ENCODE measurements at places on chromosomes 4 and X.

- no peak for DNase-seq
Observed at GRCh38 chr4:172758586-172759340, 409.8 kb upstream of the GALNT7 start.

DNA sequence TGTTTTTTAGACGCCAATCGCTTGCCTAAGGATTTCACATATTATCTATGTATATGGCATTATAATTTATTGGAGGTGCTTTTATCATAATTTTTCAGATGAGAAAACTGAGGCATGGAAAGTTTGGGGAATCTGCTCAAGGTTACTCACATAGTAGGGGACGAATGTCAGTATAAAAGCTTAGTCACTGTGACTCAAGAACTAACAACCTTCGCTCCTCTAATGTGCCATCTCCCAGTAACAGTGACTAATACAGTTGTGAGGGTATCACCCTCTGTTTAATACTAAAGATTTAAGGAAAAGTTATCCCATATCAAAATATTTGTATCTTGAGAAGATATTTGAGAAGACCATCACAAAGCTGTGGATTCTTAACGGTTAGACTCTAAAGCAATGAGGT, 353.1 kb upstream of the SPOCK3 start:
- no peak for DNase-seq

- DNase-seq, result no peak
Observed at GRCh38 chr4:158208963-158209640, 1.2 kb upstream of the TMEM144 start.

GRCh38 chr4:102036016-102036415, 245.5 kb downstream of the BANK1 start:
- no peak for DNase-seq

DNA sequence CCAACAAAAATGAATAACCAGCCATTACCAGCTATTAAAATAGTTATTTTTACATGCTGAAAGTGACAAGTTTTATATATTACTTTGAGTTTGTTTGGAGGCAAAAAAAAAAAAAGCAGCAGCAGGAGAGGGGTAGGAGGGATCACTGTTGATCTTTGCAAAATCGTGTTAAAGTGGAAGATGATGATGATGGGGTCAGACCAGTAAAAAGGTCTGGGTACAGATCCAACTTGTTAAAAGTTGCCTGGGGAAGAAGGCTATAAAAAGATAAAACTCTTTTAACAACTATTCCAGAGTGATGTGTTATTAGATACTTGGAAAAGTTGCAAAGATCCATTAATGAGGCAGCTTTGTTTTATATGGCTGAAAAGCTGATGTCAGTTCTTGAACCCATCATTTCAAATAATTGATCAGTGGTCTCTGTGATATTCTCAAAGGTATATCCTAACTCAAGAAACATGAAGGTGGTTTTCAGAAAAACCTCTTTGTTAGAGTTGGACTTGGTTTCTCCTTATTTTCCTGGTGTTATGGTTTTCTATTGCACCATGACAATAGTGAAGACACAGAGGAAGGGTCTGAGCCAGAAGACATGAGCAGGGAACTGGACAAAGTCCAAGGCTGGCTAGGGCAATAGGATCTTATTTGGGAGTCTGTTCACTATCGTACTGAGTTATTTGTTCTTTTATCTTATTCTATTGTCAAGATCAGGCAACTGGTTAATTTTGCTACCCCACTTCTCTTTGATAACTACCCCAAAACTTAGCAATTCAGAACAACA, 44.8 kb downstream of the EDNRA start:
- no peak for DNase-seq

DNA sequence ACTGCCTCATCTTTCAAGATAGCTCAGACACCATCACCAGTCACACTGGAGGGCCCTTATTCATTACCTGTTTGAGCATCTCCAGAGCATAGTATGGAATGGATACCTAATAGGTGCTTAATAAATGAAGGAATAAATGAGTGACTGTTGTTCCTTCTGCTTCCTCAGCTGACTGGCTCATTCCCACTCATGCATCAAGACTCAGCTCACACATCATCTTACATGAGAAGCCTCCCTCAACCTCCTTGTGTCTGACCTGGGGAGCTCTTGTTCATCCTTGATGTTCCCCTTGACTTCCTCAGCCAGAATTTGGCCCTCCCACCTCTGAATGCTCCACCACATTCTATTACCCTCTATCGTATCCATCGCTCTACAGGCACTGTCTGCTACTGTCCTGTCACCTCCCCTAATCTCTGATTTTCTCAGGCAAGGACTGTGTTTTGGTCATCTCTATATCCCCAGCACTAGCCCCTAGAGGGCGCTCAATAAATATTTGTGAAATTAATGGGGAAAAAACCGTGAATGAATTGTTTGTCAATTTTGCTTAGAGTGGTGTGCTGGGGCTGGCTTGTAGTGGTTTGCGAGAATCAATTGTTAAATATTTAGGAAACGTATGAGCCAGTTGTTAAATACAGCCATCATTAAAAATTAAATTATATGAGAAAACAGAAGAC, 88.3 kb downstream of the NHSL2 start:
- no peak for DNase-seq

- no peak for DNase-seq
Observed at GRCh38 chr4:169398316-169398715, 127.6 kb upstream of the SH3RF1 start.

GRCh38 chr4:17623451-17624001, 9.1 kb downstream of the MED28 start:
- no peak for DNase-seq

DNA sequence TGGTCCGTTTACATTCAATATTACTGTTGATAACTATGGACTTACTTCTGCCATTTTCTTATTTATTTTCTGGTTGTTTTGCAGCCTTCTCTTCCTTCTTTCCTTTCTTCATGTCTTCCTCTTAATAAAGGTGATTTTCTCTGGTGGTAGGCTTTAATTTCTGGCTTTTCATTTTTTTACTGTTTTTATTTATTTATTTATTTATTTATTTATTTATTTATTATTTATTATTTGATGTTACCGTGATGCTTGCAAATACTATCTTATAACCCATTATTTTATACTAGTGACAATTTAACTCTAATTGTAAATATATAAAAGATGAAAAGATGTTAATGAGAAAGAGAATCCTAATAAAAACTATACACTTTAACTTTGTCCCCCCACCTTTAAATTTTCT, 112.8 kb downstream of the SPIN3 start:
- DNase-seq, result no peak

DNA sequence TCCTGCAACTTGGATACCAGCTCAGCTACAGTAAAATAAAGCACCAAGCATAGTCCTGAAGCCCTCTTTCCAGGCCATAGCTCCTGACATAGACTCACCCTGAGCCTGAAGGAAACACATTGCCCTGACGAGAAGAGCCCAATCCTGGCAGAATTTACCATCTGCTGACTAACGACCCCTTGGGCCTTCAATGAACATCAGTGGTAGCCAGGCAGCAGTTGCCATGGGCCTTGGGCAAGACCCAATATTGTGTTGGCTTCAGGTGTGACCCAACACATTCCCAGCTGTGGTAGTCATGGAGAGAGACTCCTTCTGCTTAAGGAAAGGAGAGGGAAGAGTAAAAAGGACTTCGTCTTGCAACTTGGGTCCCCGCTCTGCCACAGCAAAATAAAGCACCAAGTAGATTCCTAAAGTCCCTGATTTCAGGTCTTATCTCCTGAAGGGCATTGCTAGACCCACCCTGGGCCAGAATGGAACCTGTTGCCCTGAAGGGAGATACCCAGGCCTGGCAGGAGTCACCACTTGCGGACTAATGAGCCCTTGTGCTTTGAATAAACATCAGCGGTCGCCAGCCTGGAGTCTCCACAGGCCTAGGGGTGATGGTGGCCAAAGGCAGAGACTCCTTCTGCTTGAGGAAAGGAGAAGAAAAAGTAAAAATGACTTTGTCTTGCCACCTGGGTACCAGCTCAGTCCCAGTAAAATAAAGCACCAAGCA, 902.6 kb downstream of the C4orf33 start:
- DNase-seq, result no peak

GRCh38 chr4:28921886-28922285, 1798.3 kb upstream of the PCDH7 start:
- no peak for DNase-seq

DNA sequence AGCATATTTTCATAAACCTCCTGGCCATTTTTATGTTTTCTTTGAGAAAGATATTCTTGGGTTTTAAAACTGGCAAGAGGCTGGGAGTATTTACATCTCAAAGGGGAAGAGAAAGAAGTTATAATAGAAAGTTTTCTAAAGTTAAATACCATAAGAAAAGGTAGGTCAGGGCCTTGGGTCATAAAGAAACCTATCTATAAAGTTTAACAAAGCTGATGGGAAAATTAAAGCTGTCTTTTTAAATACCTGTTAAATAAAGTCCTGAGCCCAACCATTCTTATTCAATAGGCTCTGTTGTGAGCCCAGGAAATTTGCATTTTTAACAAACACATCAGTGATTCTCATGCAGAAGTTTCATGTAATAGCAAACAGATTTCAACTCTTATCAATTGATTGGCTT, 451.8 kb upstream of the INTU start:
- DNase-seq, result no peak

- DNase-seq, result no peak
Observed at GRCh38 chr4:19774690-19775256, 476.9 kb upstream of the SLIT2 start.

DNA sequence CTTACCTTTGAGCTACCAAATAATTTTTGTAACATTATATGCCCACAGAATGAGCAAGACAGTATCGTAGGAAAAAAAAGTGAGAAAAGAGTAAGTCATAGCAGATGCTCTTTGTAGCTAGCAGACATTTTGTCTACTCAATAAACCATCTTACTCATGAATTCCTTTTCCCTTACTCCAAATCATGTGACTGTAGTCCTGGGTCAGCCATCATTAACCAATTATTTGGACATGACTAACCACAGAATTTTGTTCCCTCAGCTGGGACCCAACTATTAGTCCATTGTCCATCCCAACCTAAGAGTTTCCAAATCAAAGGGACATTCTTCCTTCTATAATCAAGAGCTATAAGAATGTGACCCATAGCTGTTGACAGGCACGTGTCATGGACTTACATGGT, 11.4 kb downstream of the UBE2D3 start:
- DNase-seq, result no peak

- DNase-seq, result no peak
Observed at GRCh38 chr4:83503974-83504373, 19.1 kb upstream of the ABRAXAS1 start.

- no peak for DNase-seq
Observed at GRCh38 chr4:5592272-5592671, 116.1 kb downstream of the EVC2 start.

- no peak for DNase-seq
Observed at GRCh38 chr4:147724468-147725201, 7.3 kb upstream of the ARHGAP10 start.

DNA sequence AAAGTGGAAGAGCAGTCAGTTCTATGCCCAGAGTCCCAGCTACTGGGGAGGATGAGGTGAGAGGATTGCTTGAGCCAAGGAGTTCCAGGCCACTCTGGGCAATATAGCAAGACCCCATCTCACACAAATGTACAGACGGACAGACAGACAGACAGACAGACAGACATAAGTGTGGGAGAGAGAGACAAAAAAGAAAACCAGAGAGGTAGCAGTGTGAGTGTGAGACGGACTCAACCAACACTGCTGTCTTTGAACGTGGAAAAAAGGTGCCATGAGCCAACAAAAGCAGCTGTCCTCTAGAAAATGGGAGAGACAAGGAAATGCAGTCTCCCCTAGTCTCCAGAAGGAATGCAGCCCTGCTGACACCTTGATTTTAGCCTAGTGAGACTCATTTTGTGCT, 18.2 kb upstream of the RPL34 start:
- DNase-seq, result no peak

GRCh38 chr4:38920186-38920585, 52.6 kb downstream of the FAM114A1 start:
- no peak for DNase-seq

DNA sequence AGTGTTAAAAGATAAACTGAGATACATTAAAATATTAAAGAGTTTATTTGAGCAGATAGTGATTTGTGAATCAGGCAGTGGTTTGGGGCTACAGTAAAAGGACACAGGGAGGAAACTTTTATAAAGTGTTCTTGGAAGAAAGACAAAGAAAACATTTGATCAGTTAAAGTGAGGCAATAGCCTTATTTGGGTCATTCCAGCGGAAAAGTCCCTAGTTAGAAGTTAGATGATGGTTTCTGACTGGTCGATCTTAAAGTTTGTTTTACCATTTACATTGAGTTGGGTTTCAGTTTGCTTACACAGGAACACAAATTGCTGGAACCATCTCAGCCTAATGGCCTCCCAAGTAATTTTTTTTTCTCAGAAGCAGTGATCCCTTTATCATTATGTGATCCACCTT, 69.7 kb downstream of the PPP1R2C start:
- no peak for DNase-seq

GRCh38 chr4:153156263-153156662, 48.0 kb upstream of the TRIM2 start:
- DNase-seq, result no peak

DNA sequence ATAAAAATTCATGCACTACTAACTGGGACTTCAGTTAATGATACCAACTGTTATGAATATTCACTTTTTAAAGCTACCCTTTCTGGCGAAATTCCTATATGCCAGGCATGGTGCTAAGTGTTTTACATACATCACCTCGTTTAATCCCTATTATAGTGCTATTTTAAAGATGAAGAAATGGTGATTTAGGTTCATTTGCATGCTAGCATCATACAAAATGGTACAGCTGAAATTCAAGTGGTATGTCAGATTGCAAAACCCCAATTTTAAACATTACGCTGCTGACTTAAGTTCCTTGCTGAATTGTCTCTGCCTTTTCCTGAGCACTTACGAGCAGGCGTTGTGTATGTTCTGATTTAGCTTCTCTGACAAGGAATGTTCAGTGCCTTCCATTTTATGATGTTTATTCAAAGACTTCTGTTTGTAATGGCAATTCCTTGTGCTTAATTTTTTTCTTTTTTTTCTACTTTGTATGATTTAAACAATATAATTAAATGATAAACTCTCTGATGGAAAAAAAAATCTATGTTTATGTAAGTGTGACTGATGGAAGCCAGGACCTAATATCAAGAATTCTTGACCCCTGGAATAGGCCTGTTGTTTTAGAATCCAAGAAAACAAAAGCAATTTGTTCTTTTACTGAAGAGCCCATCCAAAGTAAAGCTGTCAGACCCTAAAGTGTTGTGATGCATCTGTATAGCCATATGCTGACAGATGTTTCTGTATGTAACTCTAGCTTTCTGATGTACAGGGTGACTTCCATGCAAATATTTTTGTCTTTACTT, 148.1 kb downstream of the PCDH7 start:
- DNase-seq, result no peak

- no peak for DNase-seq
Observed at GRCh38 chr4:54368281-54369265, 139.5 kb downstream of the PDGFRA start.

- DNase-seq, result no peak
Observed at GRCh38 chr4:83283181-83283580, 1.4 kb downstream of the COQ2 start.

- no peak for DNase-seq
Observed at GRCh38 chr4:150525321-150525868, 56.6 kb upstream of the MAB21L2 start.

GRCh38 chr4:5033281-5033841, 14.1 kb upstream of the CYTL1 start:
- no peak for DNase-seq

GRCh38 chrX:139930401-139930800, 2.5 kb downstream of the ATP11C start:
- DNase-seq, result no peak
